ENCODE measurements at places on chromosomes 13 and 19.
A peak's percentile ranks its signal among the peaks of the same experiment; 100 is the strongest.

DNA sequence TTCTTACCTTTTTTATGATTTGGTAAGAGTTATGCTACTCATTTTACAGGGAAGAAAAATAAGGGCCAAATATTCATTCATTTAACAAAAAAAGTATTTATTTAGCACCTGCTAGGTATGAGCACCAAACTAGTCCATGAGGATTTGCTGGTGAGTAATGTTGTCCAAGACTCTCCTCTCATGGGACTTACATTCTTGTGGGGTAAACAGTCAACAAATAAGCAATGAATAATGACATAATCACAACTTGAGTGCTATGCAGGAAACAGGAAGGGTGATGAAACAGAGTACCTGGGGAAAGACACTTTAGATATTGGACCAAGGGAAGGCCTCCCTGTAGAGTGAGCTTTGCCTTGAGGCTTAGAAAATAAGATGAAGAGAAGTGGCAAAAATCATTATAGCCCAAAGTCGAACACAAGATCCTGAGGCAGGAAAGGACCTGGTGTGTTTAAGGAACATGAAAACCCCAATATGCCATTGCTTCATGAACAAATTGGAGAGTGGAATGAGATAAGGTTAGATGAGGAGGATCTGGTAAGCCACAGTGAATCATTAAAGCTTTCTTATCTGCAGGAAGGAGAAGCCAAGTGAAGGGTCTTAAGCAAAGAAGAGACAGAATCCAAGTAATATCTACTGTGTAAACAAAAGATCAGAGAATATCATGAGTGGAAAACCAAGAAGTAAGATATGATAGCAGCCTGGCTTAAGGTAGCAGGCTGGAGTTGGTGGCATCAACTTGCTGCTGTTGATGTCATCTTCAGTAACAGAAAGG, 294.5 kb upstream of the NBEA start:
- no peak for DNase-seq

- no peak for DNase-seq
Measured at GRCh38 chr13:46278474-46278873, 66.7 kb downstream of the LRRC63 start.

- DNase-seq, result no peak
Measured at GRCh38 chr13:27770809-27771208, 21.5 kb upstream of the GSX1 start.

DNA sequence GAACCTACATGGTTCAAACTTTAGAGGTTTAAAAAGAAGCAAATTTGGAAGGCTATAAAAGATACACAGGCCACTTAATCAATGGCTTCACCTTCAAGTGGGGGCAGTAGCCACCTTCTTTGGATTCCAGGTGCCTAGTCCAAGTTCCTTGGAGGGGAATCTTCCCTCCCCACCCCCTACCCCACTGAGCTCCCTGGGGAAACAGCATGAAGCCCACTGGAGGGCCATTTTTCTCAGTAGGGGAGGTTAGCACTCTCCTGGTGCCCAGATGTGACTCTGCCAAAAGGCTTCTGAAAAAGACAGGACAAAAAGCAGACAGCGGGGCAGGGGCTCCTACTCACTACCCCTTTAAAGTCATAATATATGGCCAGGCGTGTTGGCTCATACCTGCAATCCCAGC, 93.9 kb downstream of the KCTD15 start:
- no peak for DNase-seq

DNA sequence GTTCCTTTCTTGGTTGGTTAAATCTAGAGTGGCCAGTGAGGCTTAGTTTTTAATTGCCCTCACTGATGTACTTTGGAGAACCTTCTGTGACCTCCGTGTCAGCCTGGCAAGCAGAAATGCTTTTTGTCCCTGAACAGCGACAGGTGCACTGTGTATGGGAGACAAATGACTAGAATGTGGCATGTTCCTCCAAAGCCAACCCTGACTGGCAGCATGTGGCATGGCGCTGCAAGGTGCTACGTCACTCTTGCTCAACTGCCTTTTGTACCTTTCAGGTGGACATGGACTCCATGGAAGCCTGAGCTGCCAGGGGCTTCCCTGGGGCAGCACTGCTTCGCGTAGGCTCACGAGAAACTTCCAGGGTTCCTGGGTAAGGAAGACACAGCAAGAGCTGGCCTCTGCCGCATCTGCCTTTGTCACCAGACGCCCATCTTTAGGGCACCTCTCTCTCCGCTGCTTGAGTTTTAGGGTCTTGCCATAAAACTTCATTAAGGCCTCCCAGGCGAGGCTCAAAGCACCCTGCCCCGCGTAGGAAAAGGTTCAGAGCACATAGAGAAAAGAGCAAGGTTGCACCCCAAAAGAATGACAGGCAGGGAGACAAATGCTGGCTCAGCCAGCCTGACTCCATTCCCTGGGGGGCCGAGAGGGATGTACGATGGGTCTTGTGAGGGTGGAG, 167.1 kb upstream of the SOX1 start:
- DNase-seq, result no peak

DNA sequence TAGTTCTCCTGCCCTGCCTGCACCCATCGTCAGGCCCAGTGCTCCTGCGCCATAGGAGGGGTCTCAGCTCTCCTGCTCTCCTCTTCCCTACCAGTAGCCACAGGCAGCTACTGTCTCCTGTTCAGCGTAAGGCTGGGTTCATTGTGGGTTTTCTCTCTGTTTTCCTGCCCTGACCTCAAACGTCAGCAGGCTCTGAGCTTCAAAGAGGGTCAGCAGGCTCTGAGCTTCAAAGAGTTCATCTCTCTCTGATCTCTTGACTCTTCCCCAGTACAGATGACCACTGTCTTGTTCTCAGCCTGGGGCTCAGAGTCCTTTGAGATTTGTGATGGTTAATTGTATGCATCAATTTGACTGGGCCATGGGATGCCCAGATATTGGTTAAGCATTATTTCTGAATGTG, 4.6 kb upstream of the CPB2 start:
- no peak for DNase-seq

DNA sequence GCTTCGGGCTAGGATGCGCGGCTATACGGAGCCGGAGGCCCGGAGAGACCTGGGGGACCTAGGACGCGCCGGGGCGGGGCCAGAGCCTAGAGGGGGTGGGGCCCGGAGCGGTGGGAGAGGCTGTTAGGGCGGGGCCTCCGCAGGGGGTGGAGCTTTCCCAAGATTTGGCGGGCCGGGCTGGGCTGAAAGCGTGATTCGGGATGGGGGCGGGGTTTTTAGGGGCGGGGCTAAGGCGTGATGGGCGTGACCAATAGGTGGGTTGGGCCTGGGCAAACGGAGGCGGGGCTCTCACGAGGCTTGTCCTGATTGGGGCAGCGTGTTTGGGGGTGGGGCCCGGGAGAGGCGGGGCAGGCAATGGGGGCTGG, 439 bp downstream of the RAB11B start:
- peak; percentile 88 for DNase-seq

DNA sequence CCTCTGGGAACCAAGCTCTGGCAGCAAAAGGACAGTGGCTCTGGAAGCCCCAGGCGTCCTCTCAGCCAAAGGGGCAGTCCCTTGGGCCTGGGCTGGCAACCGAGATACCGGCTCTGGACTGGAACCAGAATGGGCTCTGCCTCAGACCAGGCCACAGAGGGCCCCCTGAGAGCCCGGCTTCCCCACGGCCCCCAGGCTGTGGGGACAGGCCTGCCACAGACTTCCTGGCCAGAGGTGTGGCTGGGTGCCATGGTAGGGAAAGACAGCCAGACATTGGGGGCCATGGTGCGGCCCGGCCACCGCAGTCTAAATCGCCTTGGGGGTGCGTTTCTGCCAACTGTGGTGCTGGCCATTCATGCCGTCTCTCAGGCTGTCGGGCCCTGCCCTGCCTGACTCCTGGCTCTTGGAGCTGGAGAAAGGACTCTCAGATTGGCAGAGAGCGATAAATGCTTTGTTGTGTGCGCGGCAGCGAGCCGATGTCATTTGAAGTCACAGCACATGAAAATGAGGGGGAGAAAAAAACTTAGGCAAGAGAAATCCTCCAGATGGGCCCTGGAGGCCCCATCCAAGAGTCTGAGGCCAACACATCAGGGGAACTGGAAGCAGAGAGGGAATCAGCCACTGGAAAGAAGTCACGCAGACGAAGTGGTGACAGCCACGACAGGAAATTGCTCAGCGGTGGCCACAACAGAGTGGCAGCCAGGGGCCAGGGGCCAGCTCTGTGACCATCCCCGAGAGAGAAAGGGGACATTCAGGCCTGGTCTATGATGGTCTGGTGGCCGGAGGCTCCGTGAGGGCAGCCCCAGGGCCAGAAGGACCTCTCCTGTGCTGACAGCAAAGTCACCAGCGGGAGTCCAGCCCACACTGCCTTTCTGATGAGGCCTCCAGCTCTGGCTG, 26.5 kb downstream of the SH3GL1 start:
- DNase-seq, result no peak

DNA sequence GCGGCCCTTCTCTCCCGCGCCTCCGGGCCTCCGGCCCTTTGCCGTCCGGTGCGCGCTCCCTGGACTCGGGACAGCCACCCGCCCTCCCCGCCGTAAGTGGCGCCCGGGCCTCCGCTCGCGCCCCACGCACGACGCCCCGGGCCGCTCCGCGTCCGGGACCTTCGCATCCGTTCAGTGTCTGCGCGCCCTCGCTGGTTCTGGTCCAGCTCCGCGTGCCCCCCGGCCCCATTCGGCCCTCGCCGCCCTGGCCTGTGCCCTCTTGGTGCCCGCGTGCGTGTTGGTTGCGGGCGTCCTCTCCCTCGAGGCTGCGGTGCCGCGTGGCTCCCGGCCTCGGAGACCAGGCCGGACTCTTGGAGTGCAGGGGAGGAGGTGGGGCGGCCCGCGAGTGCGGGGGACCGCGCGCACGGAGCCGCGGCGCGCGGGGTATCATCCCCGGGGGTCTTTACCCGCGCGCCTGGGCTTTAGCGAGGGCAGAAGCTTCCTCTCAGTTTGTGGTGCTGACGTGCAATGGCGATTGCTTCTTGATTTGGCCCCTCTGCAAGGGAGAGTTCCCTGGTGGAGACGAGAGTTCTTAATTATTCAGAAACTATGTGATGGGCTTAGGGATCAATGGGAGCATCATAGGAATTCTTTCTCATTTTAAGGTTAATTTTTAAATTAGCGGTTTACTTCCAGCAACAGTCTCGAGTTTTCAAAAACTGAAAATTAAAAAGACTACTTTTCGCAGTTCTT, 757 bp downstream of the WASF3 start:
- DNase-seq, result no peak
